NCI-H446 (cell line): ENCODE measurements at places on chromosomes 12 and 14.
A peak's percentile ranks its signal among the peaks of the same experiment; 100 is the strongest.

DNA sequence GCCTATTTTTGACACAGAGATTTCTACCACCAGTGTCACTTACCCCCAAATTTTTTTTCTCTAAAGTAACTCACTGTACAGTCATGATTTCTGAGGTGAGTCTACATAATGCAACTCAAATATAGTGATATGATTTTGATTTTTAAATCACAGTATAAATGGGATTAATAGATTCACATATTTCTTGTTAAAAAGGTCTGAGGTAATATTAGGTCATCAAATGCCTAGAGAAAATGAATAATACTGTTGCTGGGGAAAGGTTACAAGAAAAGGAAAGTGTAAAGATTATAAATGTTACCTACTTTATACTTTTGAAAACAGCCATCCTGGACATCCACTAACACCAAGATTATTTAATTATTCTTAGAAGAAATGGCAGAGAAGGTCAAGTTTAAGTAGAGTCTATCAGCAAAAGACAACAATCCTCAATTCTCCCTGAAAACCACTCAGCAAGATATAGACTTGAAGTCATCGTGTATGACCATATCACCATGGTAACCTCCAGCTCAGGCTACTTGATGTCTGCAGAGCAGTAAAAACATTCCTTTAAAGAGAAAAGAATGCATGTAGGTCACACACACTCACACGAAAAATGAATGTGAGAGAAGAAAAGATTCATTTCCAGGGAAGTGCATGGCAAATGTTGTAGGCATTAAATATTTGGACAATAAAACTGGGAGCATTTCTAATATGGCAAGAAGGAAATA is 58.7 kb downstream of the CCDC59 start:
- no peak for DNase-seq

DNA sequence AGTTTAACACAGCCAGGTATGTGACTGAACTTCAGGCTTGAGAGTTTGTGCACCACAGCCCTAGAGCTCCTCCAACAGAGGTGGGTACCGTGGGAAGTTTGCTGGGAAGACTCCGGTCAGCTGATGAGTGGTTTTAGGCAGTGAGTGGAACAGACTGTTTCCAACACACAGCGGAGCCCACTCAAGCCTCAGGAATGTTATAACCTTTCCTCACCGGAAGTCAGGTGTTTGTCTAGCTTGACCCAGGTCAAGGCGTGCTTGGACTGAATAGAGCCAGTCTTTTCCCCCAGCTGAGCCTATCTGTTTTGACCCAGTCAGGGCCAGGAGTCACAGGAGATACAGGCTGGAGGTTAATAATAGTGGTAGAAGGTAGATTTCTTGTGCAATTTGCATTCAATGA is 138.4 kb upstream of the PARP11 start:
- DNase-seq = no peak

GRCh38 chr12:62860020-62860419 is 74.9 kb downstream of the PPM1H start:
- no peak for DNase-seq

GRCh38 chr12:104524034-104524832 is 67.5 kb downstream of the CHST11 start:
- DNase-seq = peak; percentile 81

DNA sequence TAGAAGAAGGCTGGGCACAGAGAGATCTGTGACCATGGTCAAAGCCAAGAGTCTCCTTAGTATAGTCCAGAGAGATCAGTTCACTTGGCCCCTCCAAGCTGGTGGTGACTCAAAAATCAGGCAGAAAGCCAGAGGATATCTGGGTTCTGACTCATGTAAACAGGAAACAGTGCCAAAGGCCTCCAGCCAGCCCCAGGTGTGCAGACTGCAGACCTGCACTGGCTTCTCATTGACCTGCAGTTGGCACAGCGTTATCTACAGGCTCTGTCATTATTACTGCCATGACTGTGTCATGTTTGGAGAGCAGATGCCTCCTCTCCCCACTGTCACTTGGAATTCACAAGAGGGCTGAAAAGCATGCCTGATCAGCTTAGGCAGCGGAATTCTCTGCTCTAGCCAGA is 295.7 kb upstream of the PRKD1 start:
- peak; percentile 50 for DNase-seq

- DNase-seq = no peak
These were observed 15.9 kb downstream of the BHLHE41 start for GRCh38 chr12:26108915-26109314.

DNA sequence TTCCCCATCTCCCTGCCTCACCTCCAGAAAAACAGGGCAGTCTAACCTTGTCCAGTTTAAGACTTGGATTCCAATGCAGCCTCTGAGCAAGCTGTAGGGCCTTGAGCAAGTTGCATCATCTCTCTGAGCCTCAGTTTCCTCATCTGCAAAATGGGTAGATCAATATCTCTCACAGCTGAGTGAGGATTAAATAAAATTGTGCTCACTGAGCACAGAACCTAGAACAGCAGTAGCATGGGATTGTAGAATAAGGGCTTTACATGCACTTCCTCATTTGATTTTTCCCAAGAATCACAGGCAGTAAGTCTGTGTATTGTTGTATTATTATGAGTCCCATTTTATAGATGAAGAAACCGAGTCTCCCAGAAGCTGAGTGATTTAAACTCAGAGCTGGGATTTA is 2.0 kb downstream of the DTX1 start:
- DNase-seq = no peak

DNA sequence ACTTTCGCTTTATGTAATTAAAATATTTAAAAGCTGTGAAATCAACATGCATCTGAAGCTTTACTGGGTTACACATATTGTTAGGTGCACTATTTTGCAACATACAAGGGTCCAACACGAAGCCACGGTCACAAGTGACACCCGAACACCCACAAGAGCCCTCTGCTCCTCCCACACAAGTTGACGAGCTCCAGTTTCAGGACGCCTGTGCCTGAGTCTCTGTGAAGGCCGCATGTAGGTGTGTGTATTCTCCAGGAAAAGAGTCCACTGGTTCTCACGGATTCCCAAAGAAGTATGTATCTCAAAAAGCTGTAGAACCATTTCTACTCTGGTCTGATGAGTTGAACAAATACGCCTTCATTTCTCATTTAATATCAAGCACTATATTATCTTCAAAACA is 12.0 kb downstream of the SLC15A4 start:
- no peak for DNase-seq

- DNase-seq = no peak
These were observed 67.0 kb upstream of the MAX start for GRCh38 chr14:65169351-65169750.

GRCh38 chr12:38516418-38516817 is 199.8 kb downstream of the ALG10B start:
- no peak for DNase-seq

- no peak for DNase-seq
These were observed 2.0 kb downstream of the FAM177A1 start for GRCh38 chr14:35047976-35048513.

DNA sequence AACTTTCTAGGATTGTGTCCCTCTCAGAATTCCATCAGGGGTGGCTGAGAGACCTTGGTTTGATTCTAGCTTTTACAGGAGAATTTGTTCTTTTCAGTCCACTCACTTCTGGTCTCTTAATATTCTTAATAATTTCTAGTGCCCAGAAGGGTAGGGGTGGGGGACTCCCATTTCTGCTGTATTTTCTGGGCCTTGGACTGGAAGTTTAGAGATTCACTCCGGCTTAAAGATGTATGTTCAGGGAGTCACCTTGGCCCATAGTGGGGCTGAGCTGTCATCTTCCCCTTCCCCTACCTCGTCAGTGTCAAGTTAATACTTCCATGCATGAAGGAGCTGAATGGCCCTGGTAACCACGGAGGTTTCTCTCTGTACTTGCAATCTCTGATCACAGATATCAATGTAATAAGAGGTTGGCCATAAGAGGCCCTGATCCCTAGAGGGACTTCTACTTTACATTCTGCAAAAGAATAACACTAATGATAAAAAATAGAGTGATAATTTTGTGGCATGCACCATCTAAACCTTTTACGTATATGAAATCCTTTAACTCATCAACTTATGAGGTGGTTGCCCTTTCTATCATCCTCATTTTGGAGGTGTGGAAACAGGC is 6.7 kb downstream of the KRT81 start:
- DNase-seq = no peak

DNA sequence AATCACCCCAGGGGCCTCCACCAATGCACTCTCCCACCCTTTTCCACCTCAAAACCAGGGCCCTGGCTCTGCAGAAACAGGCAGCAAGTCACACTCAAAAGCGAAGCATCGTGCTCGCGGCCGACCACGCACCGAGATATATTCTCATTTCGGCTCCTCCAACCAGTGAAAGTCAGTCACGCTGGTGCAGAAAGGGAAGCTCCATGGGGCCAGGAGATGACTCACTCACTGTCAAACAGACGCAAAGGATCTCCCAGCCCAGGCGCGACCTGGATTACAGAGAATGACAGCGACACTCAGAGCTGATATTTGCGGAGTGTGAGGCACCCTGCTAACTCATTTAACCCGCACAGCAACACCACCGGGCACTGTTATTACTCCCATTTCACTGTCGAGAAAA is 173.6 kb downstream of the CALM1 start:
- DNase-seq = no peak

- no peak for DNase-seq
These were observed 702.9 kb downstream of the TRHDE start for GRCh38 chr12:72974954-72975555.

DNA sequence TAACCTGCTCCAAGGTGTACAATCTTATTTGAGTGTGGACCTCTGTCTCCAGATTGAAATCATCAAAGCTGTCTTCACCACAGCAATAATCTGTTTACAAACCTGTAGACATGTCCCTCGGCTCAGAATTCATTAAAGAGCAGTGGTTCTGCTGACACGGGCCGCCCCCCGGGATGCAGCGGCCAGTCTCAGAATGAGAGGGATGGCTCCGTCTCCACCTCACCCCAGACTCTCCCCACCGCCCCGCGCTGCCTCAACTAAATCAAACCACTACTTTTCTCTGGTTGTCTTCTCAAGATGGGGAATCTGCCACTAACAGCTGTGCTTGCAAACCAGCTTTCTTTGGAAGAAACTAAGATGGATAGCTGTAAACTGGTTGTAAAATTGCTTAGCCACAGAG is 56.2 kb downstream of the SLC15A4 start:
- DNase-seq = no peak

- DNase-seq = no peak
These were observed 227.1 kb downstream of the CEP128 start for GRCh38 chr14:80714474-80714873.

DNA sequence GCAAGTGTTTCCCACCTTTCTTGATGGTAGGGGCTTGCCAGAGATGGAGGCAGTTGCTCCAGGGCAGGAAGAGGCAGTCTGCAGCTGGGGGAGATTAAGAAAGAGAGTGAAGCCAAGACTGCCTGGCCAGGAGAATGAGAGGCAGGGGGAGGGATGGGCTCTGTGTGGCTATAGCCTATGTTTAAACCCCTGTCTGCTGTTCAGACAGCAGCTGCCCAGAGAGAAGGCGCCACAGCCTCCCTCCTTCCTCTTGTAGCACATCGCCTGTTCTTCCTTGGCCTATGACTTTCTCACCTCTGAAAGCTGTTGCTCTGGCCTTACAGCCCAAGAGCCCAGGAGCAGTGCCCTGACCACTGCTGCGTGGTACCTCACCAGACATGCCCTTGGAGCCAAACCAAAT is 61.7 kb downstream of the EMP1 start:
- DNase-seq = no peak

DNA sequence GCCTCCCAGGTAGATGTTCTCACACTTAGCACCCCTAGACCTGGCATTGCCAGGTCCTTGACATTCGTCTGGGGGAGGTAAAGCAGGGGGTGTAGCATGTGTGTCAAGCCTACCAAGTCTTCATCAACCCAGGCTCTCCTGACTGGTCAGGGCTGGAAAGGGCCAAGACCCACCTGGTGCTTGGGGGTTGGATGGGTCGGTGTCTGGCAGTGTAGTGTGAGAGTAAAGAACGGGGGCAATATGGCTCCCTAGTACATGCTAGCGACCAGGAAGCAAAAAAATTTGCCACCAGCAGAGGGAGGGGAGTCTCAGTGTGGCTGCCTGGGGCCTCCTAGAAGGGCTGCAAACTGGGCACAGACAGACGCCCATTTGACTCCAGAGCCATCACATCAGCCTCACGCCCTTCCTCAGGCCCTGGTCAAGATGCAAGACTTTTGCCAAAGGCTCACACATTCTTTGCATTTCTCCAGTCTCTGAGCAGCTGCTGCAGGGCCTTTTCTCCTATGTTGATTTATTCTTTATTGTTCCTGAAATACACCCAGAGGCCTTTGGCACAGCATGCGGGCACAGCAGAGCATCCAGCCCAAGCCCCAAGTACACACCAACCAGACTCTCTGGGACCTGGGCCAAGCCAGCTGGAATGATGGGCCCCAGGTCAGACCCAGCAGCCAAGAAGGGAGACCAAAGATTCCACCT is 38.3 kb upstream of the PNMA1 start:
- DNase-seq = peak; percentile 67

DNA sequence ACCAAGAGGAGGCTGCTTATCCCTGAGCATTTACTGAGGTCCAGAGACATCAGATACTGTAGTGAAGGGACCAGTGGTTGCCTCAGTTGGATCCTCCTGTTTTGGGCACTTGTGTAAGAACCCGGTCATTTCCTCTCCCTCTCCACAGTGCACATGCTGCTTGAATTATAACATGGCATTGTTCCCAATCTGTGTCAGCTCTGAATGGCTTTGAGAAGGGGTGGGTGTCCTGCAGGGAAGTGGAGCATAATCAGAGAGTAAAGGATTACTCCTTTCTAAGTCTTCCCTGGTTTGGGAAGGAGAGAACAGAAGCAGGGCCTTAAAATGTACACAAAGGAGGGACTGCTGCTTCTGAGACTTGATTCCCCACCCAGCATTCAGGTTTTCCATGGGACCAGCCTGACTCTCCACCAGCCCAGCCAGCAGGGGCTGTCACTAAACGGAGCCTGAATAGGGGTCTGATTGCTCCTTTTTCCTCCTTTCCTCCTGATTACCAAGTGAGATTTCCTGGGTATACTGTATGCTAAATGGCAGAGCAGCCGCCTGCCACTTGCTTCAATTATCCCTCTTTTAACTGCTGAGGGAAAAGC is 78.4 kb downstream of the NRXN3 start:
- DNase-seq = no peak

- no peak for DNase-seq
These were observed 1.6 kb downstream of the CTDSP2 start for GRCh38 chr12:57844709-57845477.

- no peak for DNase-seq
These were observed 28.9 kb downstream of the SLC15A4 start for GRCh38 chr12:128794661-128795529.

DNA sequence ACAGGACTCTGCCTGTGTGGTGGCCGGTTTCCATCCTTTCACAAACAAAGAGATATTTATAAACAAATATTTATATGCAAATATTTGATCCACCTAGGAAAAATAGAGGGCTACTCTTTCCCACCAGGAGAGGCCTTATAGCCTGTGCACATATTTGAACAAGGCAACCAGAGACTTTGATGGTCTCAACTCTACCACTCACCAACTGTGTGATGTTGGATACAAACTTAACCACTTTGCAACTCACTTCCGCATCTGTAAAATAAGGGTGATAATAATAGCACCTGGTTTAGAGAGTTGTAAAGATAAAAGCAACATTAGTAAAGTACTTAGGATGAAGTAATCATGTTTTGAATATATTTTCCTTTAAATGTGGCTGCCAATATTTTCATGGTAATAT is 1.5 kb upstream of the CLEC12A start:
- DNase-seq = no peak

- DNase-seq = no peak
These were observed 249.3 kb upstream of the KRR1 start for GRCh38 chr12:75760573-75761294.

- no peak for DNase-seq
These were observed 20.0 kb downstream of the NFKBIA start for GRCh38 chr14:35384455-35385041.
